ENCODE measurements at places on chromosomes 3 and 15.

GRCh38 chr3:79027593-79027992, 740.2 kb downstream of the ROBO1 start:
- DNase-seq, result no peak

DNA sequence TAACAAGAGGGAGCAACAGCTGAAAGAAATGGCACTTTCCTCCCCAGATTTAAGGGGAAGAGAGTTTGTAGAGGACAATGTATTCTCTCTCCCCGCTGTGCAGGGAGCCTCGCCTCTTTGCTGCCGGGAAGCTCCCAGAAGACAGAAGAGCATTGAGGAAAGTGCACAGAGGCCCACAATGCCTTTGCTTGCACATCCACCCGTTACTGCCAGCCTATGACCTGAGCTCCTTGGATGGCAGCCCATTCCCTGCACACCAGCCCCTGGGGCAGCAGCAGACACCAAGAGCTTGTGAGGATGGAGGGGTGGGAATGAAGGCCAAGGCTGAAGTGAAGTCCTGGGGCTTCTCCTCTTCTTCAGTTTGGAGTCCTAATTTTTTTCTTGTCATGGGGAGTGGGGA, 67.0 kb downstream of the CLDN11 start:
- no peak for DNase-seq

- no peak for DNase-seq
Observed at GRCh38 chr3:330494-331115, 134.0 kb downstream of the CHL1 start.

DNA sequence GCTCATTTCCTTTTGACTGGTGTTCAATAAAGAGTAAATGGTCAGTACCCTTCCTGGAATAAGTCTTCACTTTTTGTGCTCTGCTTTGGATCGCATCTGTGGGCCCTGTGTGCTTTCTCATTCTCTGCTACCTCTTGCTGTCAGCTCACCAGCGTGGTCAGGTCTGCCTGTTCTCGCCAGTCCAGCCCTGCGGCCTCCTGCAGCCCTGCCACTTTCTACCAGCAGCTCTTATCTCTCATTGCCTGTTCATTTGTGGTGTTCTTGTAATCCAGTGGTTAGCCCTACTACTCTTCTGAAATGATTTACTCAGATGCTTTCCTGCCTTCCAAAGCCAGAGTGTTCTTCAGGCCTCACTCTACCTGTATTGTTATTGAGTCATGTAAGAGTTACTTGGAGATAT, 54.8 kb downstream of the CHCHD6 start:
- DNase-seq, result no peak

GRCh38 chr3:119585208-119585607, 5.9 kb downstream of the ADPRH start:
- DNase-seq, result no peak

GRCh38 chr3:128730471-128730870, 4.5 kb downstream of the RAB7A start:
- no peak for DNase-seq

- no peak for DNase-seq
Observed at GRCh38 chr15:78206326-78207109, 27.8 kb downstream of the ACSBG1 start.

DNA sequence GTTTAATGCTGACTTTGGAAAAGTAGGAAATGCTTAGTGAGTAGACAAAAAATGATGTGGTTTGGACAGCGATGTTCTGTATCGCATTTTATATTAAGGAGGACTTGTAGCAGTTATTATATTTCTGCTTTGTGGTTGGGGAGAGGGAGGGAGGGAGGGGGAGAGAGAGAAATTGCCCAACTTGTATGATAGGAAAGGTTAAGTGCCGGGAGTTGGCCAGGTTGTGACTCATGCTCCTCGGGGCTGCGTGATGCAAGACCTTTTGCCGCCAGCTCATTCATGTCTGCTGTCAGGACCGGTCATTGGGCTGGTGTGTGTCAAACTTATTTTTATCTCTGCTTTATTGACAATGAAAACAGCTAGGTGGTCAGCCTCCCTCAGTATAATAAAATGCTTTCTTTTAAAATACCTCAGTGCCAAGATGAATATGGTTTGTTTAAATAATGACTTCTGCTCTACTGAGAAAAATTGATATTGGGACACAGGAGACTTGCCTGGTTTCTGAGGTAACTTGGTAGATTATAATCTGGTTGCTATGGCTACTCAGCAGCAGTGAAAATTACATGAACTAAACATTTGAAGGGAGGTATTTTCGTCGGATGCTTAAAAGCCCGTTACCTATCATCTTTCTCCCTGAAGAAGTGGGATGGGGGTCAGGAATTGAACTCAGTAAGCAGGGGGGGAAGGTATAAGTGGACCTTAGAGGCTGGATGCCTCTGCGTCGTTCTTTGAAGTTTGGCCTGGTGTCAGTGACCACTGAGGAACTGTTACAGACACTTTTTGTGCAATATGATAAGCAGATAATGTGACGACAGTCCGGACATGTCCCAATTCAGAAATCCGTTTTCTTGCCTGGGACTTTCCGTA, 90.7 kb downstream of the FNDC3B start:
- peak; percentile 70 for DNase-seq
